ENCODE measurements at places on chromosomes 4 and X.

DNA sequence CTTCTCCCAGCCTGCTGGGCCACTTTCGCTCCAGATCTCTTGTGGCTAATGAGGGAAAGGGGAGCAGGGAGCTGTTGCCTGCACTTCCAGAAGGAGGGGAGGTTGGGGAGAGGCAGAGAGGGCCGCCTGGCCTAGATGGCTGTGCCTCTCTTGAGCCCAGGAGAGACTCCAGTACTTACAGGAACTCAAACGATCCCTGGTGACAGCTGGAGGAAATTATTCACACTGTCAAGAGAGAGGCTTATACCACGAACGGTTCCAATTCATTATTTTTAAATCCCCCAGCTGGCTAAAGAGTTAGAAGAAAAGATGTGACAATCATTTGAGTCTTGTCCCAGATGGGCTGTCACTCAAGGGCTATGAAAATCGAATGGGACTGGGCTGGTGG, 96.1 kb downstream of the PHKA2 start:
- no peak for DNase-seq

GRCh38 chr4:121200795-121201472, 36.8 kb upstream of the TNIP3 start:
- DNase-seq, result no peak

GRCh38 chr4:42678512-42678911, 21.6 kb upstream of the ATP8A1 start:
- no peak for DNase-seq

- DNase-seq, result no peak
Observed at GRCh38 chr4:24471486-24472160, 112.7 kb downstream of the DHX15 start.

GRCh38 chr4:76585897-76586360, 150.9 kb downstream of the SHROOM3 start:
- no peak for DNase-seq

- DNase-seq, result no peak
Observed at GRCh38 chrX:39214387-39215126, 413.3 kb downstream of the MID1IP1 start.

GRCh38 chr4:3124070-3124767, 49.7 kb downstream of the HTT start:
- no peak for DNase-seq

DNA sequence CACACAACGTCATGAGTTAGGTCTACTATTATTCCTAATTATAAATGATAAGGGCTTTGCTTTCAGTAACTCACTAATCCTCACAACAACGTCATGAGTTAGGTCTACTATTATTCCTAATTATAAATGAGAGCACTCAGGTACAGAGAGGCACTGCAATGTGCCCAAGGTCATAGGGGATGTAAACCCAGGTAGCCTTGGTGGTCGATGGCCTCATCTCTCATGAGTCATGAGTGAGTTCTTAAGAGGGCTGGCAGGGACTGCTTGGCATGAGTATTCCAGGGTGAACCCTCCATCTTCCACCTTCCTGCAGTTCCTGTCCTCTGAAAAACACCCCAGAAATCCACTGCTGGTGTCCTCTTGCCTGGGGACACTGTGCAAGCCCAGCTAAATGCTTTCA, 317.1 kb downstream of the STK32B start:
- DNase-seq, result no peak

DNA sequence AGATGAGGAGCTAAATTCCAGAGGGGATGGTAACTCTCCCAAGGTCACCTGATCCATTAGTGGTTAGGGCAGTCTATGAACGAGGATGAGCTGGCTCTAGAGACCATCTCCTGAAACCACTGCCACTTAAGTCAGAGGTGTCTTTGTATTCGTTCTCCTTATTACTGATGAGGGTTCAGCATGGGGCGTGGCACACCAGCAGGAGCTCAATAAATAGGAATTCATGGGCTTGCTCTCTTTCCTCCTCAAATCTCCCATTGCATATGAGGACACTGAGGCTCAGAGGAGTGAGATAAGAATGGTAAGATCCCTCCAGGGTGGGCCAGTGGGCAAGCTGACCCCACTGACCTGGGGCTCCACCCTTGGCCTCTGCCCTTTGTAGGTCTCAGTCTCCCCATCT, 1.7 kb upstream of the GATA1 start:
- DNase-seq, result no peak

DNA sequence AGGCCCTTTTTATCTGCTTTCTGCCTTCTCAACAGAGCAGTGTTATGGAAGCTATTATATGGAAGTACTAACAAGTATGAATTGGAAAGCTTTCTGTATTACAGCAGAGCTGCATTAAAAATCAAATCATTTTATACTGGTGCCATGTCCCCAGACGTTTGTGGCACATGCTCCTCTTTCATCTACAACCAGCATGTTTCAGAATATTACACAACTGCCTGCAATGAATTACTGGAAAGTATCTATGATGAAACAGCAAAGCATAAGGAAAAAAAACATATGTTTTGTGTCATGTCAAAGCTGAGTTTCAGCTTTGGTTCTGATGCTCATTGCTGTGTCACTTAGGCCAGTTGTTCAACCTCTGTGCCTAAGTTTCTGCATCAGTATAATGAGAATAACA, 576.8 kb downstream of the GBA3 start:
- DNase-seq, result no peak

DNA sequence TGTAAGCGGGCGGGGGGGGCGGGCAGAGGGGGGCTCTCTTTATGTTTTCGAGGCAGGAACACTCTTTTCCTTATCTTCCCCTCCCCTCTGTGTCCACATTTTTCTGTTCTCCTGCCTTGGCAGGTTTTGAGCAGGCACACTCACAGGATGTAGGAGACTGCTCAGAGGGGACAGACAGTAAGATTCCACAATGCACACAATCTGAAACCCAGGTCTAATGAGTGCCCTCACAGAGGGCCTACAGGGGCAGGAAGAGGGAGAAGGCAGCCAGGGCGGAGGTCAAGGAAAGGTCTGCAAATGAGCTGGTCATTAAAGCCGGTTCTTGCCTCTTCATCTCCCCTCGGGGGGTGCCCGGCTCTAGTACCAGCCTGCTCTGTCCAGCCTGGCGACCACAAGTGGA, 106.1 kb upstream of the ATP6AP2 start:
- no peak for DNase-seq

DNA sequence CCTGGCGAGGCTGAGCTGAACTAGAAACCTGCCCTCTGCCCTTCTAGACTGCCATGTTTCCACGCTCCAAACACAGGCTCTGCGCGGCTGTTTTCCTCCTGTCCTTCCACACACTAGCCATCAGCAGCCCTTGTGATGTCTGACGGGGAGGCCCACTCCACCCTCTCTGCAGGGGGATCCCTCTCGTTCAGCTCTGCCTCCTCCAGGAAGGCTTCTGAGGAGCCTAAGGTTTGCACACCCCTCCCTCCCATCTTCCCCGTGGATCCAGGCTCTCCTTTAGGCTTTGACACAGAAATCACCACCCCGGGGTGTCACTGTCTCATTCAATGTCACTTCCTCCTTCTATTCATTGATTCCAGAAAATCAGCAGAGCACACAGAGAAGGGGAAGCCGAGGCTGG, 38.6 kb upstream of the CRMP1 start:
- no peak for DNase-seq

GRCh38 chr4:73751830-73752229, 11.5 kb downstream of the CXCL8 start:
- DNase-seq, result no peak

- no peak for DNase-seq
Observed at GRCh38 chr4:36164900-36165630, 79.2 kb downstream of the ARAP2 start.

GRCh38 chr4:48429709-48430474, 53.3 kb upstream of the SLC10A4 start:
- DNase-seq, result no peak

GRCh38 chrX:140713174-140713539, 3.6 kb downstream of the LINC00632 start:
- DNase-seq, result no peak

- DNase-seq, result no peak
Observed at GRCh38 chr4:42159271-42160001, 7.0 kb upstream of the BEND4 start.

DNA sequence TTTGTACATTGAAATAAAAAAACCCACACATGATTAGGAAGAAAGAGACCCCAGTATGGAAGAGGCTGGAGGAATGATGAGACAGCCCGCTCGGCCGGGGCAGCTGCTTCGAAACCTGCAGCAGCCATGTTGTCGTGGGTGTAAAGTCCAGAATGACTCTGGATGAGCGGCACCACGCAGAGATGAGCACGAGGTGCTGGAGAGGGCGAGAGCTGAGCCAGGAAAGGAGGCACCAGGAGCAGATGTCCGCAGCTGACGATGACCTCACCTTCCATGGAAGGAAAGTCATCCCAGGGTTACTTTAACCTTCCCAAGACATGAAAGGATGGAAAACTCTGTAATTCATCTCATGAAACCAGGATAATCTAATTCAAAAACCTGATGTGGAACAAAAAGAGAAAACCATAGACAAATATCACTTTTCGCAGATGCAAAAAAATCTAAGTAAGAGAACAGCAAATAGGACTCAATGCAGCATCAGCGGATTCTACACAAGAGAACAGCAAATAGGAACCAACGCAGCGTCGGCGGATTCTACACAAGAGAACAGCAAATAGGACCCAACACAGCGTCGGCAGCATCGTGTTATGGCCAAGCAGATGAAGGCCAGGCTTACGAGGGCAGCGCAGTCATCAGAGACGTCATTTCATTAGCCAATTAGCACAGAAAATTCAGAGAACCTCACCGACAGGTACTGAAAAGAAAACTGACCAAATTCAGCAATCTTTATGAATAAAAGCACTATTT, 25.9 kb upstream of the SPON2 start:
- DNase-seq, result no peak

DNA sequence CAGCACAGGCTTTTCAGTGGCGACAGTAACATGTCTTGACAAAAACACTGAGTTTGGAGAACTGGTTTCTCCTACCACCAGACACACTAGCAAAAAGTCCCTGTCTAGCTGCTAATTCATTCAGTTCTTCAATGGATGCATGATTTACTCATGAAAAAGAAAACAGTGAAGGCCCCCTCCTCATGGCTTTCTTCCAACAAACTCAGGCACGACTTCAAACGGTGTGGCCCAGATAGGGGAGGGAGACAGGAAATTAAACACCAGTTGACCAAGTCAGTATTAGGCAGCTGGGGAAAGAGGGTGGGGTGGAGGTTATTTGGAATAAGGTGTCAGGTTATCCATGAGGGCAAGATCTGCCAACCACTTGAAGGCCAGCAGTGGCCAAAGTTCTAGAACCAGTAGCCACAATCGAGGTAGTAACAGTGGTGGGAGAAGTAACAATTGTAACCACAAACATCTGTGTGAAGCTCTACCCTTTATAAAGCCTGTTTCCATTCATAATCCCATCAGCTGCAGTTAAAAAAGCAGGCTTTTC, 60.2 kb downstream of the SEPSECS start:
- no peak for DNase-seq

DNA sequence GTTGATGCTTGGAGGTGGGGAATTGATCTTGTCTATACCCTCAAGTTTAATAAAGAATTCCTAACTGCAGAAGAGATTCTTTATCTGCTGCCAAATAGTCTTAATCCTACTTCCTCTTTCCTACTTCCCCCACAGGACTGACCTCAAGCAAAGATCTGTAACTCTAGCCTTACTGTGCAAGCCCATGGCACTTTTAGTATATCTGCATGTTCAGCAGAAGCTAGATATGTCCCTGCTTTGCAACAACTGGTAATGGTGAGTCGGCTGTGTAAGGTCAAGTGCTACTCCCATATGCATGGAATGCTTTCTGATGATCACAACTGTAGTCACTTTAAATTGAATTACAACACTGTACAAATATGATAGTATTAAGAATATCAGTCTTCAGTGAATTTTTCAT, 26.3 kb upstream of the PDS5A start:
- DNase-seq, result no peak

- no peak for DNase-seq
Observed at GRCh38 chrX:15579778-15580747, 20.7 kb downstream of the ACE2 start.

GRCh38 chr4:71206763-71207162, 132.1 kb upstream of the SLC4A4 start:
- no peak for DNase-seq

- DNase-seq, result no peak
Observed at GRCh38 chrX:52410439-52411394, 41.9 kb downstream of the XAGE2 start.

DNA sequence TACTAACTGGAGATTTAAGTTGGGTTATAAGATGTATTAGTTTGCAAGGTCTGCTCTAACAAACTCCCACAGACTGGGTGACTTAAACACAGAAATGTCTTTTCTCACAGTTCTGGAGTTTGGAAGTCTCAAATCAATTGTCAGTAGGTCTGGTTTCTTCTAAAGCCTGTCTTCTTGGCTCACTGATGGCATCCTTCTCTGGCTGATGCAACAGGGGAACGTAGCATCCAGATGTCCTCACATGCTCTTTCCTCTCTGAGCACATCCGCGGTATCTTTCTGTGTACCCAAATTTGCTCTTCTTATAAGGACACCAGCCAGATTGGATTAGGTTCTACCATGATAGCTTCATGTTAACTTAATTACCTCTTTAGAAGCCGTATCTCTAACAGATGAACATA, 63.2 kb upstream of the BMP3 start:
- DNase-seq, result no peak

DNA sequence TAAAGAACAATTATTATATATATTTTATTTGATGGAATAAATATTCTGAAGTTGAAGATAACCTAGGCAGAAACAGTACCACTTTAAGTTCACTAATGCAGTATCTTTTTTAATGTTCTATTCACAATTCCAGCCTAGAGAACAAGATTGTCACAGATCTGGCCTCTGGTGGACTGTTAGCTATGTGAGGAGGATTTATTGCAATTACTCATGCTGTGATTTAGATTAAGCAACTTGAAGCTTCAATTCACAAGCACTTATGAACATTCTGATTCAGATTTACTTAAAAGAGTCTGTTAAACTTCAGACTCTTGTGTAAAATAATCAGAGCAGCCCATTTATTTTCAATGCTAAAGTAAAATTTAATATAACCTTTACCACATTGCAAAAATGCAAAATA, 1489.8 kb downstream of the STIM2 start:
- no peak for DNase-seq

- no peak for DNase-seq
Observed at GRCh38 chr4:90486346-90486745, 359.2 kb downstream of the CCSER1 start.

DNA sequence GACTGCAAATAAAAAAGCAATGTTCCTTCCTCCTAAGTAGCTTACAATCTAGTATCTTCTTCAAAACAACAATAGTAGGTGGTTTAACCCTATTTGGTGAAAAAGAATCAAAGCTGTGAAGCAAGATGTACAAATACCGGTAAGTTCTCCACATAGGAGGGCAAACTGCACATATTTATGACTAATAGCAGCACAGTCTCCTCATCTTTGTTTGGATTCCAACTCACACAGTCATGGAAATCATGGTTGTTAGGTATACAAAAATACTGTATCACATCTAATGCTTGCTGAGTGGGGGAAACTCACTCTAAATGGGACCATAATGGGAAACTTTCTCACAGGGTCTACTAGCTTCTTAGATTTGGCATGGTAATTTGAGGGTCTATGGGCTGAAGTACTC, 597.2 kb downstream of the INPP4B start:
- no peak for DNase-seq

DNA sequence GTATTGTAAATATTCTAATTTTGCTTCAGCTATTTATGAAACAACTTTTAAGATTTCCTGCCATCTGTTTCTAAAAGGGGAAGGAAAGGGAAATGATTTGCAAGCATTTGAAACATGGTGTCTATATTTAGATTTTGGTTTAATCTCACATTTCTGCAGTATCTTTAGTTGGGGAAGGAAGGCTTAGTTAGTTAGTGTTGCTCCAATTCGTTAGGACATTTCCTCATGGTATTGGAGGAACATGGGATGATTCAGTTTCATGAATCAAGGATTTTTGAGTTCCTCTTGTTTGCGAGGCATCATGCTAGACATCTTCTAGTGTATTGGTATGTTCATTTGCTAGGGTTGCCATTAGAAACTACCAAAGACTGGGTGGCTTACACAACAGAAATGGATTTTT, 20.5 kb upstream of the TMEM192 start:
- no peak for DNase-seq
